ENCODE measurements at places on chromosomes 5 and 9. TPM values are rescaled to one million over a fixed set of nuclear protein-coding genes. Genes with fewer than 3 reads are reported as not detected.

EPB41L4B gene
- total RNA-seq = 0.15 TPM

HDHD3 gene
- 11.4 TPM for total RNA-seq

CCDC192 gene
- total RNA-seq = not detected

PCDHGB2 gene
- total RNA-seq = 5.1 TPM

LHX3 gene
- total RNA-seq = under 0.01 TPM

LHX2 gene
- not detected for total RNA-seq

AQP7 gene
- 0.99 TPM for total RNA-seq

TMC1 gene
- total RNA-seq = not detected

BNC2 gene
- total RNA-seq = 52.5 TPM

LCN15 gene
- total RNA-seq = not detected

RAB3C gene
- total RNA-seq = not detected

MIER3 gene
- 11.9 TPM for total RNA-seq

NEUROG1 gene
- not detected for total RNA-seq

ANKRD31 gene
- under 0.01 TPM for total RNA-seq

SPINK5 gene
- total RNA-seq = not detected

ELOVL7 gene
- total RNA-seq = 0.33 TPM

ANXA6 gene
- 716 TPM for total RNA-seq

FOXE1 gene
- not detected for total RNA-seq

ANKRD34B gene
- total RNA-seq = not detected

TAF11L10 gene
- total RNA-seq = not detected

LCN1 gene
- total RNA-seq = not detected

PCDHGA10 gene
- 14.7 TPM for total RNA-seq

PCDHGB1 gene
- 4.4 TPM for total RNA-seq

FOXD4L6 gene
- total RNA-seq = not detected

SMIM33 gene
- not detected for total RNA-seq

SCGB3A2 gene
- total RNA-seq = not detected

CRHBP gene
- 3.5 TPM for total RNA-seq

STKLD1 gene
- total RNA-seq = 1.2 TPM

PCDHB12 gene
- total RNA-seq = 0.15 TPM

TMEM215 gene
- total RNA-seq = not detected

CMYA5 gene
- 11.2 TPM for total RNA-seq

RORB gene
- total RNA-seq = 0.87 TPM

INSL6 gene
- total RNA-seq = not detected

ARSI gene
- 12.1 TPM for total RNA-seq

ACOT12 gene
- total RNA-seq = 2.2 TPM

TCF7 gene
- total RNA-seq = 7.1 TPM

C9orf50 gene
- 0.44 TPM for total RNA-seq

ST8SIA4 gene
- 0.29 TPM for total RNA-seq

SPINK6 gene
- not detected for total RNA-seq

FBP1 gene
- not detected for total RNA-seq

TAF1L gene
- under 0.01 TPM for total RNA-seq

PCDHA2 gene
- total RNA-seq = 0.17 TPM

DMRT3 gene
- total RNA-seq = not detected

PTGDS gene
- 36.7 TPM for total RNA-seq

SPINK4 gene
- total RNA-seq = not detected

IGFBPL1 gene
- total RNA-seq = not detected

IRX1 gene
- not detected for total RNA-seq

LCN9 gene
- total RNA-seq = not detected

ENHO gene
- not detected for total RNA-seq

SAXO1 gene
- 0.17 TPM for total RNA-seq

IL7R gene
- total RNA-seq = 2.2 TPM

WDR31 gene
- 4.0 TPM for total RNA-seq
